ENCODE measurements at places on chromosomes 5 and 9. TPM values are rescaled to one million over a fixed set of nuclear protein-coding genes. Genes with fewer than 3 reads are reported as not detected.

TCF7 gene
- total RNA-seq, result 7.5 TPM

C5orf22 gene
- total RNA-seq, result 15.3 TPM

NR5A1 gene
- total RNA-seq, result 0.20 TPM

PTGER4 gene
- total RNA-seq, result 1.4 TPM

AFAP1L1 gene
- 1.3 TPM for total RNA-seq

FOXD1 gene
- total RNA-seq, result 0.33 TPM

N4BP3 gene
- 2.3 TPM for total RNA-seq

TSSK1B gene
- total RNA-seq, result 0.60 TPM

TMEM252 gene
- total RNA-seq, result 0.16 TPM

OTP gene
- not detected for total RNA-seq

FAM200C gene
- 4.7 TPM for total RNA-seq

SURF6 gene
- 20.2 TPM for total RNA-seq

ATP6V0E1 gene
- total RNA-seq, result 283 TPM

ADGRD2 gene
- not detected for total RNA-seq

ABCA1 gene
- 76.1 TPM for total RNA-seq

GRIN1 gene
- total RNA-seq, result not detected

SLC1A3 gene
- 42.3 TPM for total RNA-seq

PBX3 gene
- total RNA-seq, result 21.6 TPM

ADAMTS12 gene
- total RNA-seq, result 8.9 TPM

PIP5KL1 gene
- total RNA-seq, result 1.6 TPM

ICE1 gene
- total RNA-seq, result 26.5 TPM

UGT3A1 gene
- 45.1 TPM for total RNA-seq

C5orf58 gene
- not detected for total RNA-seq
